ENCODE measurements at places on chromosomes 11 and 22.

DNA sequence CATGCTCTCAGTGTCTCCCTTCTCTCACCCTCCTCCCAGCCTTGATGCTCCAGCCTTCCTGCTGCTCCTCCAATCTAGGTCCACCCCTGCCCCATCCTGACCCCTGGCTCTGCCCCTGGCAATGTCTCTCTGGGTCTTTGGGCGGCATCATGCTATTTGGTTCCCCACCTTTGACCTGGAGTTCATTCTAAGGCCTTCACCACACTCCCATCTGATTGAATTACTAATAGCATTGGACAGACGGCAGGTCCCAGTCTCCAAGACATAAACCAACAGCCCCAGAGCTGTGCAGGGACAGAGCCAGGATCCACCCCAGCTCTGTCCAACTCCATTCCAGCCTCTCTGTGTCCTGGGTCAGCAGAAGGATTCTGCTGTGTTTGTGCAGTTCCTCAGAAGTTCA, 7.2 kb downstream of the APOL4 start:
- no peak for DNase-seq

- DNase-seq = no peak
Observed at GRCh38 chr11:112226831-112227401, 688 bp downstream of the PTS start.

DNA sequence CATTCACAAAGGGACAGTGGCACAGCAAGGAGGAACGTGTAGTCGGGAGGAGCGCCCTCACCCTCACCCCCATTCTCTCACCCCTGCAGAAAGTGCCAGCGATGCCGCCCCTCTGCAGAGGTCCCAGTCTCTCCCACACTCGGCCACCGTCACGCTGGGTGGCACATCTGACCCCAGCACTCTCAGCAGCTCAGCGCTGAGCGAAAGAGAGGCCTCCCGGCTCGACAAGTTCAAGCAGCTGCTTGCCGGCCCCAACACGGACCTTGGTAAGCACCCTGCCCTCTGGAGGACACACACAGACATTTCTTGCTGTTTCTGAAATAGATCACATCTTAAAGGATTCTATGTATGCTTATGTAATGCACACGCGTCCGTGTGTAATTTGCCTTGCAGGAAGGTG, 34.9 kb downstream of the TBC1D22A start:
- DNase-seq = no peak

DNA sequence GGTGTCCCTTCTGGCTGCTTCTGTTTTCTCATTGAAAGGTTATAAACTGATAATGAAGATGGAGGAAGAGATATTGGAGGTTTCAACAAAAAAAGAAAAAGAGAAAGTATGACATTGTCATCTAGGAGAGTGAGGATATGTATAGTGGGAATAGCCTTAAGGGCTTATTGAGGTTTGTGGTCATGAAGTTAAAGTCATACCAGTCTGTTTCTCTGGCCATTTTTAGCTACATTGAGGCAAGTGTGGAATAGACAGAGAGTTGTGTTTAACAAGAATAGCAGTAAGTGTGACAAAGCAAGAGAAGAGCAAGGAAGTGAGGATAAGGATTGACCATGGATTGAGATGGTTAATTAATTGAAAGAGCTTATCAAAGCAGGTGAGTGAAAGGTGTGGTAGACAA, 110.4 kb downstream of the ELP4 start:
- DNase-seq = no peak

DNA sequence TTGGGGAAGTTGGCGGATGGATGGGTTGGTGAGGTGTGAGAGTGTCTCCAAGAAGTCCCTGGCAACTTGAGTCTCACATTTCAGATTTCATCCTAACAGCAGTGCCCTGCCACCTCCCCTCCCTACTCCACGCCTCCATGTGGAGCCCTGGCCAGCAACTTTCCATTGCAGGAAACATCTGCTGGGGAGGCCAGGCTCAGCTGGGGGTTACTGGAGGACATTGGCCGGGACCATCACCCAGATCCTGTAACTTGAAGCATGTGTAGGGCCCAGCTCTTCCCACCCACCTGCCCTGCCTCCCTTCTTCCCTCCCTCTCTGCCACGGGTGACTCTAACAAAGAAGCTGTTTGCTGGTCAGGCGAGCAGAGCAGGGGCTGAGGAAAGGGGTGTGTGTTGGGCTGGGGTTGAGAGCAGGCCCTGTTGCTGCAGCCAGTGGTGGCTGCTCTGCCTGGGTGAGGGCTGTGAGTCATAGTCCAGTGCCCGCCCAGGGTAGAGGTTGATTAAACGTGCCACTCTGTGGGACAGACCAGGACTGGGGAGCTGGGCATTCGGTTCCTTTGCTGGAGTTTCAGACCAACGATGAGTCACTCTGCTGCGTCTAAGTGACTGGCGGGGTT, 64.0 kb downstream of the SCN3B start:
- DNase-seq = no peak

Data from CD4-positive, alpha-beta T cell treated with Interleukin-10 for 1 hour (primary cell).